Activated effector memory CD4-positive, alpha-beta T cell treated with anti-CD3 and anti-CD28 coated beads, Interleukin-2, amount 50 U/mL, for 16 hours (primary cell): ENCODE measurements at places on chromosomes 16 and 17.

DNA sequence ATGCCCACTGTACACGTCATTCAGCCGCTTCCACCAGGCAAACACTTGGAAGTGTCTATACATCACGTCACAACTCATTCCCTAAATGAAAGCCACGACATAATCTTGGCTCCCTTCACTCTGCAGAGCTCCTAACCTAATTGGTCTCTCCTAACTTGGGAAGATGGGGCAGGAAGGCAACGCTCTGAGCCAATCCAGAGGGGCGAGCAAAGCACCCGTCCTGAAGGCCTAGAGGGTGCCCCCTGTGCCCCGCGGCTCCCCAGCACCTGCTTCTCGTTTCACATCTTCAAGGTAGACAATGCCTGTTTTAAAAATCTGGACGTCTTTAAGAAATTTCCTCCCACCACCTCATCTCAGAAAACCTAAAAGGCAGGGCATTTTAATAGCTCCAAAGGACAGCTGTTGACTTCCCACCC is 1.0 kb downstream of the CSNK2A2 start:
- no peak for DNase-seq

DNA sequence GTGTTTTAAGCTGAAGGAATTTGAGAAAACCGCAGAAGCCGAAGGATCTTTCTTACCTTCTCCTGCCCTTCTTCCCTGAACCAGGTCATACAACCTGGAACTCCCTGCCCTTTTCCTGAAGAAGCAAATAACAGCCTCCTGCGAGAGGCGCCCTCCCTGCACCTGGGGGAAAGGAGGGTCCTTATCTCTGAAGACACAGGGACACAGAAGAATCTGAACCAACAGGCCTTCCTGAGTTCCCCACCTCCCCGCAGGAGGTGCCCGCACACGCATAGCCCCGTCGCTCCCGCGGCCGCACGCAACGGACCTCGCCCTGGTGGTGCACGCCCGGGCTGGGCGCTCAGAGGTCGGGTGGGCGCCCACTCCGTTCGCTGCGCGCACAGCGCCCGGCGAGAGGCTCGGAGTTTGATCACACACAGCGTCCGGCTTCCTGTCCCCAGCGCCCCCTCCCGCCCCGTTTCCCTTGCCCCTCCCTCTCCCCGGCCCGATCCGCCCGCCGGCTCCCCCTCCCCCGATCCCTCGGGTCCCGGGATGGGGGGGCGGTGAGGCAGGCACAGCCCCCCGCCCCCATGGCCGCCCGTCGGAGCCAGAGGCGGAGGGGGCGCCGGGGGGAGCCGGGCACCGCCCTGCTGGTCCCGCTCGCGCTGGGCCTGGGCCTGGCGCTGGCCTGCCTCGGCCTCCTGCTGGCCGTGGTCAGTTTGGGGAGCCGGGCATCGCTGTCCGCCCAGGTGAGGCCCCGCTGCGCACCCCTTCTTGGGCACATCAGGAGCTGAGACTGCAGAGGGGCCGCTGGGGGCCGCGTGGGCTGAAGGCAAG is at the start of gene TNFSF12:
TNFSF12 (plus strand) TSS at position 474 of the 816 bp plus-strand sequence; CDS start at position 570, 96 bp downstream.
- DNase-seq: peak; percentile 85

GRCh38 chr16:27620541-27620940 is 70.6 kb downstream of the KATNIP start:
- DNase-seq: no peak

DNA sequence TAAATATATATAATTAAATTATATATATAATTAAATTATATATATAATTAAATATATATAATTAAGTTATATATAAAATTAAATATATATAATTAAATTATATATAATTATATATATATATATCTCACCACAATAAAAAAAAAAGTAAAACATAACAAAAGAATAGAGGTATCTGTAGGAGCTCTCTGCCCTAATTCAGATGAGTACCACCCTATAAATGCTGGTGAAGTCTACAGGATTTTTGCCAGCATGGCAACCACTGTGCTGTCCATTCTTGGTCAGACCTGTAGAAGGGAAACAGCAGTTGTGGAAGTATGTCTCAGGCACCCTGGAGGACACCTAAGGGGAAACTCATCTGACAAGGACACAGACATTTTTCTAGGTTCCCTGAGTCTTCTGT is 259.7 kb downstream of the PRKCA start:
- DNase-seq: no peak

GRCh38 chr16:1019231-1020090 is 37.9 kb downstream of the SOX8 start:
- DNase-seq: no peak

DNA sequence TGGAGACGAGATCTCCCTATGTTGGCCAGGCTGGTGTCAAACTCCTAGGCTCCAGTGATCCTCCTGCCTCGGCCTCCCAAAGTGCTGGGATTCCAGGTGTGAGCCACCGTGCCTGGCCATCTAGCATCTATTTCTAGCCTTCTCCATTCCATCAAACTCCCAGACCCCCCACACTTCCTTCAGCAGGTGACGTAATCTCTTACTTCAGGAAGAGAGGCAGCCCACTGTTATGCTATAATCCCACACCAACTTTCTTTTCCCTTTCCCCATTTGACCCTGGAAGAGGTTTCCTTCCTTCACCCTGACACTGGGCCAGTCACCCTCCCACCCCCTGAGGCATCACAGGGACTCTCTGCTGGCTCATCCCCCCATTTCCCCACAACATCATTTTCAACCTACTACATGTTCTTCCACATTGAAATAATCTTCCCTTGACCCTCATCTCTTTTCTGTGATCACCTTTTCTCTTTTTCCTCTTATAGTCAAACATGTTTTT is 7.6 kb downstream of the ITGA2B start:
- DNase-seq: no peak

GRCh38 chr17:13749166-13749890 is 147.6 kb upstream of the HS3ST3A1 start:
- DNase-seq: no peak

- DNase-seq: no peak
Measured at GRCh38 chr16:66266436-66267291, 99.8 kb upstream of the CDH5 start.

GRCh38 chr16:14087590-14088154 is 16.6 kb downstream of the MRTFB start:
- DNase-seq: no peak

DNA sequence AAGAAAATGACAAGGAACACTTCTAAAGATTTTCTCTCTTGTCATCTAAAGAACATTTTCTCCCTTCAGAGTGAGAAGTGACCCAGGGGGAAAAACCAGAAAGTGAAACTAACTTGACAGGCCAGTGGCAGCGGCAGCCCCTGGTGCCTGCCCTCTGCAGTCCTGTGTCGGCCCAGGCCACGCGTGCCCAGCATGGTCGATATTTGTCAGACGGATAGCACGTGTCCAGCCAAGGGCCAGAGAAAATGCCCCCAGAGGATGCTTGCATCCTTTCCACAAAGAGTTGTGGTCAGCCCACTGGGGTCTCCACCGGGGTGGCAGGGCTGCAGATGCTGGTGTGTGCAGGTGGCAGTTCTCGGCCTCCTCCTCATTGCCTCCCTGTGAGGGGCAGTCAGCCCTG is 176.6 kb downstream of the RAB11FIP4 start:
- DNase-seq: no peak

- peak; percentile 77 for DNase-seq
Measured at GRCh38 chr16:88804552-88805339, 1.2 kb downstream of the CDT1 start.

- DNase-seq: no peak
Measured at GRCh38 chr17:67525239-67526135, 148.4 kb downstream of the PITPNC1 start.

DNA sequence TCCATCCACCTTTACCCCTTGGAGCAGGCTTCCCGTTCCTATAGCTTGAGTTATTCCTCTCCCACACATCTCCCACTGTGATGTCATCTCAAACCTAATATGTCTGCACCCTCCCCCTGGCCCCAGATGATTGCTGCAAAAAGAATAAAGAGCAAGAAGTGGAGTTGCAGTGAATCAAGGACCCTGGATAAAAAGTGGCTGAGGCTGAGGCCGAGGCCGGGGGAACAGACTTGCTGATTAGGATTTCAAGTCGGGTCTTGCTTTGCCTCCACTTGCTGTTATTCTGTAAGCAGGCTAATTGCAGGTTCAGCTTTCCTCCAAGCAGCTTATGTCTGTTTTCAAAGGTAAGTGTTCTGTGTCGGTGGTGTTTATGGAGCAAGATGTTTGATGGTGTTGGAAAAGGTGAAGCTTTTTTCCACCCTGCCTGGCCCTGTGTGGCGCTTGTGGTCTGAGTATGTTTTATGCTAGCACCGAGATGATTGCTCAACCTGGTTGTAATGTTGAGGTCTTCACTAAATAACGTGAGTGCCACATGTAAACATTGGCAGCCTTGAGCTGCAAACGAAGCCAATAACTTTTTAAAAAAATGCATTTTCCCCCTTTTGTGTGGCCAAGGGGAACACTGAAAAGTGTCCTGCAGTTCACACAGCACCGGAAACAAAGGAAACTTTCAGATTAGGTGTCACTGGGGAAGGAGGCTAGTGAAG is 15.4 kb downstream of the HS3ST3B1 start:
- DNase-seq: no peak

DNA sequence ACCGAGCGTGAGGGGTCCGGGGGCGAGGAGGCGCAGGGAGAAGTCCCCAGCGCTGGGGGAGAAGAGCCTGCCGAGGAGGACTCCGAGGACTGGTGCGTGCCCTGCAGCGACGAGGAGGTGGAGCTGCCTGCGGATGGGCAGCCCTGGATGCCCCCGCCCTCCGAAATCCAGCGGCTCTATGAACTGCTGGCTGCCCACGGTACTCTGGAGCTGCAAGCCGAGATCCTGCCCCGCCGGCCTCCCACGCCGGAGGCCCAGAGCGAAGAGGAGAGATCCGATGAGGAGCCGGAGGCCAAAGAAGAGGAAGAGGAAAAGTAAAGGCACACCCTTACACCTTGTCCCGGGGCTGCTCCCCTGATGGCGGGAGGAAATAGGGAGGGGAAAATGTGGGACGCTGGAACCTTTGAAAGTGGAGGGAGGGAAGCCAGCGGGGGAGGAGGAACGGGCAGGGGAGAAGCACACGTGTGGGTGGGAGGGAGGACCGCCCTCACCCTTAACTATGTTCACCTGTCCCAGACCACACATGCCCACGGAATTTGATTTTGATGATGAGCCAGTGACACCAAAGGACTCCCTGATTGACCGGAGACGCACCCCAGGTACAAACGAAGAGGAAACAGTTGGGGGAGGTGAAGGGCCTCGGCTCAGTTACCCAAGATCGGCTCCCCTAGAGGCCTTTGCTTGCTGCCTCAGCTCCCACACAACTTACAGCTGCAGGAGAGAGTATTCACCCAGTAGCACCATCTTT is 916 bp downstream of the PAGR1 start:
- peak; percentile 84 for DNase-seq

DNA sequence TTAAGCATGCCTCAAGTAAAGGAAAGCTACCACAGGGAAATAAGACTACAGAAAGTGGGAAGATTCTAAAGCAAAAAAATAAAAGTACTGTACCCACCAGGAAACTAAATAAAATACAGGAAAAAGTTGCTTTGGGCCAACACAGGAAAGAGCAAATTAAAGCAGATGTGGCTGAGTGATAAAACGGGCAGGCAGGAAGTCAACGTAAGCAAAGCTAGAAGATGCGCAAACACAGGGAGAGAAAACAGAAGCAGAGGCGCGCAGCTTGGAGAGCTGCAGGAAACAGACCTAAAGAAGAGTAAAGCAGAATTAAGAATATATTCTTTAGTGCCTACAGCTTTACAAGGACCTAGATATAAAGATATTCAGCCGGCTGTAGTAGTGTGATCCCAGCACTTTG is 21.7 kb downstream of the USP36 start:
- DNase-seq: peak; percentile 82

GRCh38 chr17:76570877-76571471 is 14.7 kb downstream of the ST6GALNAC2 start:
- DNase-seq: no peak

GRCh38 chr17:34502426-34502825 is 77.0 kb upstream of the TMEM132E start:
- no peak for DNase-seq

- DNase-seq: peak; percentile 61
Measured at GRCh38 chr16:3458852-3459361, 15.4 kb downstream of the NAA60 start.

DNA sequence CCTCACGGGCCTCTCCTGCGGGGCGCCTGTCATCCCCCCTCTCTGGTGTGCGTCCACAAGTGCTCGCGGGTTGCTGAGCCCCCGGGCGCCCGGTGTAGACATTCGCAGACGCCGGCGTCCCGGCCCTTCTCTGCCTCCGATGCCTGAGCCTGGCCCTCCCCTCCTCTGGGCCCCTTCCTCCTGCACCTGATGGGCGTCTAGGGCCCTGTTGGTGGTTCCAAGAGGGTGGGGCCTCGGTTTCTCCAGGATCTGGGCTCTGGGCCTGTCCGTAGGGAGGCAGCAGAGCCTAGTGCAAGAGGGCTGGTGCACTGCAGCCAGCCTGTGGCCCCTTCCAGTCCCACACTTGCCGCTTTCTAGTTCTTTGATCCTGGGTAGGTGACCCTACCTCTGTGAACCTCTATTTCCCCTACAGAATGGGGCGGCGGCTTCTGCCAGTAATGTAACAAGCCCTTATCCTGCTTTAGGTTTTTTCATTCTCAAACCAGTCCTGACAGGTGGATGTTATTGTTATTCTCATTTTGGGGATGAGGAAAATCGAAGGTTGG is 623 bp downstream of the E4F1 start:
- DNase-seq: peak; percentile 75

DNA sequence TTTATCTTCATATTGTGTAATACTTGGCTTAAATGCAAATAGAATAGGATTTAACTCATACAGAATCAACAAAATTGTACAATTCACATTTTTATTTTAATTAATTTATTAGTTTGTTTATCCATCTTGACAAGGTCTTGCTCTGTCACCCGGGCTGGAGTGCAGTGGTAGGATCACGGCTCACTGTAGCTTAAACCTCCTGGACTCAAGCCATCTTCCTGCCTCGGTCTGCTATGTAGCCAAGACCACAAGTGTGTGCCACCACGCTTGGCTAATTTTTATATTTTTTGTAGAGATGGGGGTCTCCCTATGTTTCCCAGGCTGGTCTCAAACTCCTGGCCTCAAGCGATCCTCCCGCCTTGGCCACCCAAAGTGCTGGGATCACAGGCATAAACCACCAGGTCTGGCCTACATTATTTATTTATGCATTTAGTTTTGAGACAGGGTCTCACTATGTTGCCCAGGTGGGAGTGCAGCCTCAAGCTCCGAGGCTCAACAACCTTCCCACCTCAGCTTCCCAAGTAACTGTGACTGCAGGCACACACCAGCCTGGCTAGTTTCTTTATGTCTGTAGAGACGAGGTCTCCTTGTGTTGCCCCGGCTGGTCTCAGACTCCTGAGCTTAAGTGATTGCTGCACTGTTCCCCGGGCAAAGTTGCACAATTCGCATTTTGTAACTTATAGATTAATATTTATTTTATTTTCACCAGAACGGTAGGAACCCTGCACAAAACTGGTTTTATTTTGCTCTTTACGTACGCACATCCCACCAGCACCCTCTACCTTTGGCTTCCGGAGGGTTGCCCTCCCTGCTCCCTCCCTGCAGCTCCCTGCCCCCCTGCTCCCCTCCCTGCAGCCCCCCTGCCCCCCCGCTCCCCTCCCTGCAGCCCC is 4.9 kb downstream of the DPEP1 start:
- no peak for DNase-seq
